ENCODE measurements at places on chromosomes 7 and 10.

DNA sequence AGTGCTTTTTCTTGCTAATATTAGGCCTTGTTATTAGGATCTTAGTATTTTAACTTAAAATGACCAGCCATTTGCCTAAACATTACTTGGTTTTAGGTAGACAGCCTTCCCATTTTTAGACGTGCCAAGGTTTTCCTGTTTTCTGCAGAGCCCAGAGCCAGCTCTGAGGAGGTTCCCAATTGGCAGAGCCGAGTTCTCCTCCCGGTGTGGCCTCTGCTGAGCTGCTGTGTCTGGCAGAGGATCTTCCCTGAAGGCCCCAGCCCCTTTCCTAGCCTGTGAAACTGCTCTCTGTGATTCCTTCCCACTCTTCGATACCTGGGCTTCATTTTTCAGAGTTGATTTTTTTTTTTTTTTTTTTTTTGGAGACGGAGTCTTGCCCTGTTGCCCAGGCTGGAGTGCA lies 91.4 kb downstream of the EEPD1 start:
- DNase-seq = no peak

DNA sequence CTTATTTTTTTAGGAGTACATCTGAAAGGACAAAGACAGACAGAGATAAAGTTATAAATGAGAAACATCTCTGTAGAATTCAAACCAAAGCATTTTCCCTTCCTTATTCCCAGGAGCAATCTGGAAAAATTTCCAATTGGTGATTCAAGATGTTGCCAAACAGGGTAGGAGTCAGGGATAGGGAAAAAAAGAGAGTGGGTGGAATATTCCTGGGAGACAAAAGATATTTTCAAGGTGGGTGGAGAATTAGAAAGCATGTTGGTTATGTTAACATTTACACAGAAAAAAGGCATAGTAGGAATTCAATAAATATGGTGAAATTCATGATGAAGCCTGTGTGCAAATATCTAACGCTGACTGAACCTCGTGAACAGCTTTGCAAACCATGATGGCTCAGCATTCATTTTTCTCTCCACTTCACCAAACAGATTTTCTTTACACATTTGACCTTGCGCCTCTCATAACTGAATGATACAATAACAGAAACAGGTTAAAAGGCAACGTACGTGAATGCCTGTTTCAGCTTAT lies 25.1 kb downstream of the SLC26A5 start:
- no peak for DNase-seq

DNA sequence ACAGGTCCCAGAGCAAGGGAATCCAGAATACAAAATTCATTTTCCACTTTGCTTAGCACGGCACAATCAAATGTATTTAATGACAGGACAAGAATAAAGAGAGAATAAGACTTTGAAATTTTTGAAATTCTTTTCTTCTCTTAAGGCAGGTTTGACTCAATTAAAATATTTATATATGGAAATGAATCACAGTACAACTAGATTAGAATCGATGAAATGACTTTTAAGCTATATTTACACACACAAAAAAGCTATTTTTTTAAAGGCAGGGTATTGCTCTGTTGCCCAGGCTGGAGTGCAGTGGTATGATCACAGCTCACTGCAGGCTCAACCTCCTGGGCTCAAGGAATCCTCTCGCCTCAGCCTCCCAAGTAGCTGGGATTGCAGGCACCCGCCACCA lies 265.4 kb upstream of the SLC26A5 start:
- no peak for DNase-seq

GRCh38 chr10:58998924-58999713 lies 177.3 kb upstream of the PHYHIPL start:
- no peak for DNase-seq

Data from stromal cell of bone marrow (primary cell).